ENCODE measurements at places on chromosomes 5 and 9.
A peak's percentile ranks its signal among the peaks of the same experiment; 100 is the strongest.

DNA sequence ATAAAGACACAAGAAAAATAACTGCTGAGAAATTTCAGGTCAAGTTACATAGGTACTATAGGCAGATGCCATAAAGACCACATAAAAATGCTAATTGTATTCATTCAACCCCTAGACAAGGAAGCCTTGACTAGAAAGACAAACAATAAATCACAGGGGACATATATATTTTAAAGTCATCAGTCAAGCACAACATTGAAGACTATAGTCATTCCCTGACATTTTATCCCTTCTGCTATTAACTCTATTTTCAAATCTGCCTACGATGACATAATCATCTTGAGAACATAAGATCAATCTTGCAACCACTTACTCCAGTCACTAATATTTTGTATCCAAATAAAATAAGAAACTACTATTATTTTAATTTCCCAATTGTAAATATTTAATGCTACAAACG is 38.3 kb downstream of the FAM13B start:
- no peak for DNase-seq

GRCh38 chr5:133026664-133027153 is 360 bp upstream of the ZCCHC10 start:
- no peak for DNase-seq

- DNase-seq, result no peak
Observed at GRCh38 chr9:96020792-96021550, 145.5 kb downstream of the ERCC6L2 start.

GRCh38 chr5:102910240-102911226 is 155.4 kb downstream of the PAM start:
- DNase-seq, result no peak

DNA sequence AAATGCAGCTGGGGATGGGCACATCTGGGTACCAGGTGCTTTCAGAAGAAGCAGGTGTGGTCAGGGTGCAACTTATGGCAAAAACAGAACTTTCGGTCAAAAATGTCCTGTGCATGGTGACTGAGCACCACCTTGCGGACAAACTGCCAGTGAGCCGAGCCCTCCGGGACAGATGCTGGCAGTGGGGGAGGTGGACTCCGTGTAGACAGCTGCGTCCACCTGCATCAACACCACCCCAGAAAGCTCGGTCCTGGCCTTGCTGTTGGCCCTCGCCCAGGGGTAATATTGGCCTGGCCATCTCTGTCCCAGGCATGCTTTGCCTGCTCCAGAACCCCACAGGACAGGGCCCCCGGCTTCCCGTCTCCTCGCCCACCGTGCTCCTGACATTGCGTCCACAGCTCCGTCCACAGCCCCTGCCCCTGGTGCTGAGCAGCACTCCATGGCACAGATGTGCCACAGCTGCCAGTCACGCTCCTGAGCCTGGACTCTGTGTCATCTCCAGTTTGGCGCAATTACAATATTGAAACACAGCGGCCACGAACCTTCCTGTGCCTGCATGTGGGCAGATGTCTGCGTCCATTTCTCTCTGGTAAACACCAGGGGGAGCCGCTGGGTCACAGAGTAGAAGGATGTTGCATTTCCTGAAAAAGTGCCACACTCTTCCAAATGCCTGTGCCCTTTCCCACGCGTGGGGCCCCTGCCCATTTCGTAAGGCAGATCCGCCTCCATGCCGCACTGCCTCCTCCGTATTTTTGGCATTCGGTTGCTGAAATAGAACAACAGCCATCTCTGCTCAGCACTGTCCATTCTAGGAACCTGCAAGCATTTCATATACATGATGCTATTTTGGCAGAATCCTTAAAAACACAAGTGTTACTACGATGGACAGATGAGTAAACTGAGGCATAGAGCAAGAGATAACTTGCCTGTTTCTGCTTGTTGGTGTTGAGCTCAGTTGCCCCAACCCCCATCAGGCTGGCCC is 33.4 kb upstream of the SLC6A19 start:
- peak; percentile 63 for DNase-seq

DNA sequence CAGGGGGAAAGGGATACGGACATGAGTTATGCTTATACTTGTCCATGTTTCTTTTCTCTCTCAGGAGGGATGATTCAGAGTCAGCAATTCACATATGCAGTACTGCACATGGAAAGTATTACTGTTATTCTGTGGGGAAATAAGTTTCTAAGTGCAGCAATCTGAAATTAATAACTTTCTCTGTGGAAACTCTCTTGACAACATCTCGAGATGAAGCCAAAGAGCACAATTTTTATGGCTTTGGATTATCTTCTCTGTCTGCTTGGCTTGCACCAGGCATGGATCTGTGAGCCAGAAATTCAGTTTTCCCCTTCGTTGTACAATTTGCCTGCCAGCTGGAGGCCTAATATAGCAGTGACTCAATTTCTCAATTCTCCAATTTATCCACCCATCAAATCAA is 2.5 kb upstream of the NDFIP1 start:
- DNase-seq, result no peak

DNA sequence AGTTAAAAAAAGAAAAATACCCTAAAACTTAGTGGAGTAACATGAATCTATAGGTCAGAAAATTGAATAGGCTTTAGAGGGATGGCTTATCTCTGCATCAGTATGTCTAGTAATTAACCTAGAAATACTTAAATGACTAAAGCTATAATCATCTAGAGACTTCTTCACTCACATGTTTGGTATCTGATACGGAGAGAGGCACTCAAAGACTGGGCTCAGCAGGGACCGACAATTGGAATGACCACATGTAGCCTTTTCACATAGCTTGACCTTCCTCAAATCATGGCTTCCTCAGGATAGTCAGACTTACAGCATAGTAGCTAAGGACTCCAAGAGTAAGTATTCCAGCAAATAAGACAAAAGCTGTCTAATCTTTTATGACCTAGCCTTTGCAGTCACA is 105.3 kb upstream of the RORB start:
- DNase-seq, result no peak
